ENCODE measurements at places on chromosomes 7 and 10. TPM values are rescaled to one million over a fixed set of nuclear protein-coding genes. Genes with fewer than 3 reads are reported as not detected.
A peak's percentile ranks its signal among the peaks of the same experiment; 100 is the strongest.

DNA sequence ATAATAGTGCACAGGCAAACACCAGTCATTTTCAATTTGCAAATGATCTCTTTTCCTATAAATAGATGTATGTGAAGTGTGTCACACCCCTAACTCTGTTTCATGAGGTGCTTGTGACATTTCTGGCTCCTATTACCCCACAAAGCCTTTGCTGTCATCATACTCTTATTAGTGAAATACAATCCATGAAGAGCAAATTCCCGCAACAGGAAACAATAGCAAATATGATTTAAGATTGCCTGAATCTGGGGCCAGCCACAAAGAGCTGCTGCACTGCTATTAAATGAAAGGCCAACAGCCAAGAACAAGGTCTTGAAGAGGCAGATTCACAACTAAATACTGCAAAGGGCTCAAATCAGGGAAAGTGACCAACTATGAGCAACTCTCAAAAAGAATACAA is 96.3 kb upstream of the CAV2 start:
- no peak for DNase-seq

- DNase-seq: no peak
Measured at GRCh38 chr10:119328223-119328622, 120.9 kb downstream of the GRK5 start.

- no peak for DNase-seq
Measured at GRCh38 chr7:1919539-1920265, 249.6 kb downstream of the ELFN1 start.

DNA sequence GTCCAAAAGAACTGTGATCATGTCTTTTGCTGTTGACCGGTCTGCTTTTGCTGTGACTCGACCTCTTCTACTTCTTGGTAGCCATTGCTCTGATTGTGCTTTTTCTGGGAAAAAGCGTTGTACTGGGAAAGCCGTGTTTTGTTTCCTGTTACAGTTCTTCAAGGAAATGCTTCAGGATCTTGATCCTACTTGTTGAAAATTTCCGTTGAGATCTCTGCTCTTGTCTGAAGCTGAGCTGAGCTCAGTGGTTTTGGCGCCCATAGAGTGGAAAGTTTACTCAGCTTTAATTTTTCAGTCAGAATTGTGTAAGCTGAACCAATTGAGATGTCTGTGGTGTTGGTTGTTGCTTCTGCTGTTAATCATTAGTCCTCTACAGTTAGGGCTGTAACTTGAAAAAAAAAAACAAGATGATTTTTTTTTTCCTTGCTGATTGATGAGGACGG is 302.2 kb downstream of the CCDC3 start:
- no peak for DNase-seq

GRCh38 chr7:35593899-35594298 is 101.0 kb downstream of the HERPUD2 start:
- no peak for DNase-seq

SUN3 gene
- total RNA-seq: not detected

- no peak for DNase-seq
Measured at GRCh38 chr7:46532571-46532970, 611.5 kb upstream of the IGFBP3 start.

GRCh38 chr7:55431898-55432297 is 66.8 kb downstream of the LANCL2 start:
- DNase-seq: peak; percentile 56

DNA sequence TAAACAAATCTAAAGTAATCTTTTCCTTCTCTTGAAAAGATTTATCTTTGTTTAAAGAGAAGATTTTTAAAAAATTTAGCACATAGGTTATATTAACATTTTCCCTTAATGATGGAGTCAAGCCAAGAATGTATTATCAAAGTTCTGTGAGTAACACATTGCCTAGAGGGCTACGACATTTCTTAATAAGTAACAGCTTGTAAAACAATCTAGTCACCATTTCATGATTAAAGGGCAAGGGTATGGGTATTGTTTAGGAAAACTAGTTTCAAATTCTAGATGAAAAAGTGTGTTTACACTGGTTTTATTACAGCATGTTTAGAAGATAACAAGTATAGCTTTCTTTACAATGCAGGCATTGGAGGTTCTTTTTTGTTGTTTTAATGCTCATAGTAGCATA is 28.6 kb upstream of the LAMB4 start:
- no peak for DNase-seq

THSD7A gene
- 1.6 TPM for total RNA-seq

KCNIP2 gene
- 3.7 TPM for total RNA-seq

DNA sequence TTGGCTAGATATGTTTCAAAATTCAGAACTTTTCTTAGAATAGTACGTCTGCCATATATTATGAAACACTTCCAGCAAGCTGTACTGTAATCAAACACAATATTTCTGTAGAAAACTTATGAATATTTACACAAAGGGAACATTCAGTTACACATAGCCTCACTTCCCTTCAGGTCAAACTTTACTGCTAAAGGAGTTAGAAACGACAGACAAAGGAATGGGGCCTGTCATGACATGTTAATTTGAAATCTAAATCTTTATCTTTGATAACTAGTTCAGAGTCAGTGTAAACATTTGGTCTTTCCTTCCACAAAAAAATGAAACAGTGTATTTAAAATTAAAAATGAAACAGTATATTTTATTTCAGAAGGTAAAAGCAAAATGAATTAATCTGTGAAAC is 1.0 kb upstream of the CROT start:
- no peak for DNase-seq

FFAR4 gene
- total RNA-seq: 36.9 TPM
